ENCODE measurements at places on chromosomes 5 and 9. TPM values are rescaled to one million over a fixed set of nuclear protein-coding genes. Genes with fewer than 3 reads are reported as not detected.

BTNL3 gene
- not detected for total RNA-seq

HMCN2 gene
- total RNA-seq, result 0.29 TPM

DNA sequence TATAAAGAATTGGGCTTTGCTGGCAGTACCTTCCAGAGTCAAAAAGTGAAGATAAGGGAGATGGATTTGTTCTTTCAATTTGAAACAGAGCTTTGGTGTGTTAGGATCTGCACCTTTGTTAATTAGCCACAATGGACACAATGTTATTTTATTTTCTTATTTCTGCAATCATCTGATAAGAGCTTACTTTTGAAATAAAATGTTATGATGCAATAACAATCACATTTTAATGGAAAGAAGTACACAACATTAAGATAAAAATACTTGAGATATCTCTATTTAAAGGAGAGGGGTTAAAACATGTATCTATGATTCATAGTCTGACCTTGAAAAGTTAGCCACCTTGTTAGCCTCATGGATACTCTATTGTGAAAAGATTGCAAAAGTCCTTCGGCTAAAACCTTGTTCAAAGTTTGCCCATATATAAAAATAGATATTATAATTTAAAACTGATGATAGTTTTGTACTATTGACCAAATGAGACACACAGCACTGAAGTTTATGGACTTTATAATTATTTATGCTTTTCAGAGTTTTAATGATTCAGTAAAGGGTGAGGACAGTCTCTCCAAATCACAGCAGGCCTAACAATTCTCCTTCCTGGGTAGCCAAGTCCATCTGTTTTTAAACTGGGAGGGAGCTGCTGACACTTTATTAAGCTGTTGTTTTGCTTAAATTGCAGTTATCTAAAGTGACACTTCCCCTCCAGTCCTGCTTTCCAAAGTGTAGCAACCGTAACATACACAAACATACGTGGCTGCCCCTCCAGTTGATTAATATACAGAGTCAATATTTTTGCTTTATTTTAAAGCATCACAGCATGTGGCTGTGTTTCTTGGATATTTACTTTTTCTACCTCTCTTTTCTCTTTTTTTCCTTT lies 47.6 kb upstream of the DAP start:
- DNase-seq, result no peak
- H3K4me3 ChIP-seq, result no peak overlapping the region
- H3K27me3 ChIP-seq, result no peaks in the 10 kb centered on the region
- no peak overlapping the region for H3K27ac ChIP-seq

DNA sequence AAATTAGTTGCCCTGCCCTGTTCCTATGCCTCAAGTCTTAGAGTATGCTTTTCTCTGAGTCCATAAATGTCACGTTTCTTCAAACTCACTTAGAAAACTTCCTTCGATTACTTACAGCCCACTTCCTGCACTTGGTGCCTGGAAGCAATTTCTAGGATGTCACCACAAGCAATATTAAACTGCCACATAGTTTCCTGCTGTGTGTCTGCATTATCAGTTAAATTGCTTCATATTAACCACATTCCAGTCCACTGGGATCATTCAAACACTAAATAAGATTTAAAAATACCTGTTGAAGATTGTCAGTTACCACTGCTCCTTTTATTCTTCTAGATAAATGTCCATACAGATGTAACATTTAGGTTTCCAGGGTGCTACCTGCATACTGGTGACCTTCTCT lies 4.1 kb downstream of the DENND1A start:
- no peaks in the 10 kb centered on the region for H3K4me1 ChIP-seq
- no peak overlapping the region for H3K4me3 ChIP-seq
- no peaks in the 10 kb centered on the region for H3K36me3 ChIP-seq
- H3K27me3 ChIP-seq, result no peaks in the 10 kb centered on the region
- DNase-seq, result no peak

DNA sequence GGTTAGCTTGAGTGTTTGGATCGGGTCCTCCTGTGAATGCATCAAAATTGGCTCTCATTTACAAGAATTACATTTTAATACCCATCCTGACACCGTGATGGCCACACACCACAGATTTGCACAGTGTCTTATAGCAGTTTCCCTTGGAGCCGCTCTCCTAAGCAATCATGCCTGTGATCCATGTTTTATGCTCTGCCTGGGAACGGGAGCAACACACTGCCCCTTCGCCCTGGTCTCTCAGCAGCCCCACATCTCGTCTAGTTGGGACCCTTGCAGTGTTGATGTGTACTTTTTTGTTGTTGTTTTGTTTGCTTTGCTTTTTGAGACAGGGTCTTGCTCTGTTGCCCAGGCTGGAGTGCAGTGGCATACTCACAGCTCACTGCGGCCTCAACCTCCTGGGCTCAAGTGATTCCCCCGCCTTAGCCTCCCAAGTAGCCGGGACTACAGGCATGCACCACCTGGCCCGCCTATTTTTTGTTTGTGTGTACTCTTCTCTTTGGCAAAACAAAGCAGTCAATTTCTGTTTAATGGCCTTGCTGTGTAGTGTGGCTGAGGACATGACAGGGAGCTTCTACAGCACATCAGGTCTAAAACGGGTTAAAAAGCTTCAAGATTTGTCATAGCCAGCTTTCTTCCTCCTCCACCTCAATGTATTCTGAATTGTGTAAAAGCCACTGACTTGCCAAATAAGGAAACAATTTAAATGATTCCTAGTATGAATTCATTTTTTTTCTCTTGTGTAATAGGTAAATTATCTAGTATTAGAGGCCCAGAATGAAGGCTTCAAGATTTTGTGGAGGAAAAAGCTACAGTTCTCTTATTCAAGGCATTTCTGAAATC lies 101.6 kb upstream of the TBCA start:
- no peaks in the 10 kb centered on the region for H3K27me3 ChIP-seq
- no peak overlapping the region for H3K27ac ChIP-seq
- H3K4me3 ChIP-seq, result no peak overlapping the region
- H3K36me3 ChIP-seq, result no peaks in the 10 kb centered on the region
- DNase-seq, result no peak

DNA sequence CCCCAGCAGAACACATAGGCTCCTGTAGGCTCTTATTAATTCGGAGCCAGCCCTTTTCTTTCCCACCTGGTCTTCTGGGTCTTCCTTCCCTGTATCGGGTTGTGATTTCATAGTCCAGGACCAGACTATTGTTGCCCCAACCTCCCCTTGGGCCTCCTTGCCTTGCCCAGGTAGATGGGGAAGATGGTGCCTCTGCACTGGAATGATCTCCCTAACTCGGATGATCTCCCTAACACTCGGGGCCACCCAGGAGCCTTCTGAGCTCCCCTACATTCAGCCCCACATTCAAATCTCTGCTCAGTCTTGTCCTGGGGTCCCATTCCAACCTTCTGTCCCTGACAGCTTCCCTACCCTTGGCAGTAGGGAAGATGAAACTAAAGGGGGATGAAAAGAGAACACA lies 2.7 kb upstream of the IRF1 start:
- H3K27ac ChIP-seq, result no peak overlapping the region
- no peaks in the 10 kb centered on the region for H3K27me3 ChIP-seq
- DNase-seq, result peak; percentile 7
- peaks cover 30% of the 10 kb centered on the region for H3K4me1 ChIP-seq
- no peak overlapping the region for H3K4me3 ChIP-seq

GRCh38 chr9:136291306-136292025 lies 12.4 kb downstream of the CCDC187 start:
- H3K27ac ChIP-seq, result no peak overlapping the region
- peaks cover 4% of the 10 kb centered on the region for H3K27me3 ChIP-seq
- H3K36me3 ChIP-seq, result no peaks in the 10 kb centered on the region

GRCh38 chr5:34900652-34901051 lies 14.7 kb downstream of the RAD1 start:
- no peak overlapping the region for H3K4me3 ChIP-seq
- no peaks in the 10 kb centered on the region for H3K4me1 ChIP-seq
- no peak for DNase-seq
- H3K36me3 ChIP-seq, result no peaks in the 10 kb centered on the region

GRCh38 chr9:73155968-73156864 lies 4.6 kb downstream of the ANXA1 start:
- DNase-seq, result no peak
- H3K4me1 ChIP-seq, result peaks cover 11% of the 10 kb centered on the region

- H3K27me3 ChIP-seq, result no peaks in the 10 kb centered on the region
- no peak overlapping the region for H3K27ac ChIP-seq
- H3K4me3 ChIP-seq, result no peak overlapping the region
- no peak for DNase-seq
- no peaks in the 10 kb centered on the region for H3K4me1 ChIP-seq
These were observed 108.7 kb downstream of the JAKMIP2 start for GRCh38 chr5:147673791-147674190.

DNA sequence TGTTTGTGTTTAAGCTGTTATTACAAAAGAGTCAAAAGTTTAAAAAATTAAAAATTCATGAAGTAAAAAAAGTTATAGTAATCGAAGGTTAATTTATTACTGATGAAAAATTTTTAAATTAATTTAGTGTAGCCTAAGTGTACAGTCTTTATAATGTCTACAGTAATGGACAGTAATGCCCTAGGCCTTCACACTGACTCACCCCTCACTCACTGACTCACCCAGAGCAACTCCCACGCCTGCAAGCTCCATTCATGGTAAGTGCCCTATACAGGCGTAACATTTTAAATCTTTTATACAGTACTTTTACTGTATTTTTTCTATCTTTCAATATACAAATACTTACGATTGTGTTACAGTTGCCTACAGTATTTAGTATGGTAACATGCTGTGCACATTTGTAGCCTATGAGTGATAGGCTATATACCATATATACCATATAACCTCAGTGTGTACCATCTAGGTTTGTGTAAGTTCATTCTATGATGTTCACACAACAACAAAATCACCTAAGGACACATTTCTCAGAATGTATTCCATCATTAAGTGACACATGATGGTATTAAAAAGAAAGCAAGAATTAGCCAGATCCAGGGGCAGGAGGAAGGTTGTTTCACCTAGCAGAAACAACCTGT lies 40.1 kb downstream of the DCAF10 start:
- no peak overlapping the region for H3K27ac ChIP-seq
- no peaks in the 10 kb centered on the region for H3K27me3 ChIP-seq
- no peak for DNase-seq

DNA sequence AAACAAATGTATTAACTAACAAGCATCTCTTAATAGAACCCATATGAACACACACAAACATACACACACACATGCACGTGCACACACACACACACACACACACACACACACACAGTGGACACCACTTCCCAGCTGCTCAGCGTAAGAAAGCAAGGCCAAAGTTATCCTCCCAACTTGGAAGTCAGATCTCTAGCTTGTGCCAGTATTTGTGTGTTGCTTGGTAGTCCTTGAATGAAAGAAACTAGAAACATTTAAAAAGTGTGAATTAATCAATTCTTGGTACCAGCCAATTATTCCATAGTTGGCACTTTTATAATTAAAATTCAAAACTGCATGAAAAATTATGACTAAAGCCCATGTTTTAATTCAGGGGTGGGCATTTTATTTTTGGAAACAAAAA lies 178.1 kb downstream of the TMEM161B start:
- no peaks in the 10 kb centered on the region for H3K36me3 ChIP-seq
- no peaks in the 10 kb centered on the region for H3K4me1 ChIP-seq
- no peaks in the 10 kb centered on the region for H3K27me3 ChIP-seq
- no peak overlapping the region for H3K27ac ChIP-seq

DNA sequence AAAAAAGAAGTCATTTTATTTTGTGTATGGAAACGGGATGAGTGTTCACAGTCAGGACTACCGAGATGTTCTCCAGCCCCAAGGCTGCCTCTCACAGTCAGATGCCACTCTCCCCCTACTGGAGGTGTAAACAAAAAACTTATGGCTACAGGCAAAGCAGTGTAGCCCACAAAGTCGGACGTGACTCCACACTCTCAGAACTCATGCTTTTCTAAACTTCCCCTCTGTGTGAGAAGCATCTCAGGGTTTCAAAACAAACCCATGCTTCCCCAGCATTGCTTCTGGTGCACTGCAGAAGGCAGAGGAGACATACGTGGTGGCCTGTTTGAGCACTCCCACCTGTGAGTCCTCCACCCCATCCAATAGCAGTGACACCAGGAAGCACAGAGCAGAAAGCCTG lies 580.3 kb downstream of the BNC2 start:
- no peak overlapping the region for H3K27ac ChIP-seq
- H3K4me3 ChIP-seq, result no peak overlapping the region
- no peaks in the 10 kb centered on the region for H3K36me3 ChIP-seq
- DNase-seq, result no peak

- H3K4me1 ChIP-seq, result no peaks in the 10 kb centered on the region
- H3K27me3 ChIP-seq, result no peaks in the 10 kb centered on the region
- no peak overlapping the region for H3K4me3 ChIP-seq
- no peaks in the 10 kb centered on the region for H3K36me3 ChIP-seq
These were observed 188.3 kb upstream of the NMUR2 start for GRCh38 chr5:152593388-152593787.

- H3K27me3 ChIP-seq, result no peaks in the 10 kb centered on the region
- DNase-seq, result no peak
- H3K4me3 ChIP-seq, result no peak overlapping the region
- no peak overlapping the region for H3K27ac ChIP-seq
These were observed 36.1 kb downstream of the PRRX2 start for GRCh38 chr9:129701549-129701948.

GRCh38 chr9:129751841-129752801 lies 721 bp downstream of the PTGES start:
- H3K36me3 ChIP-seq, result no peaks in the 10 kb centered on the region
- DNase-seq, result peak; percentile 67
- H3K27ac ChIP-seq, result peak overlapping the region; percentile 80
- peak overlapping the region; percentile 56 for H3K4me3 ChIP-seq
- H3K4me1 ChIP-seq, result no peaks in the 10 kb centered on the region

GRCh38 chr5:179470201-179470600 lies 80.2 kb upstream of the RUFY1 start:
- H3K27ac ChIP-seq, result no peak overlapping the region
- H3K4me3 ChIP-seq, result no peak overlapping the region
- H3K36me3 ChIP-seq, result no peaks in the 10 kb centered on the region
- no peaks in the 10 kb centered on the region for H3K27me3 ChIP-seq

DNA sequence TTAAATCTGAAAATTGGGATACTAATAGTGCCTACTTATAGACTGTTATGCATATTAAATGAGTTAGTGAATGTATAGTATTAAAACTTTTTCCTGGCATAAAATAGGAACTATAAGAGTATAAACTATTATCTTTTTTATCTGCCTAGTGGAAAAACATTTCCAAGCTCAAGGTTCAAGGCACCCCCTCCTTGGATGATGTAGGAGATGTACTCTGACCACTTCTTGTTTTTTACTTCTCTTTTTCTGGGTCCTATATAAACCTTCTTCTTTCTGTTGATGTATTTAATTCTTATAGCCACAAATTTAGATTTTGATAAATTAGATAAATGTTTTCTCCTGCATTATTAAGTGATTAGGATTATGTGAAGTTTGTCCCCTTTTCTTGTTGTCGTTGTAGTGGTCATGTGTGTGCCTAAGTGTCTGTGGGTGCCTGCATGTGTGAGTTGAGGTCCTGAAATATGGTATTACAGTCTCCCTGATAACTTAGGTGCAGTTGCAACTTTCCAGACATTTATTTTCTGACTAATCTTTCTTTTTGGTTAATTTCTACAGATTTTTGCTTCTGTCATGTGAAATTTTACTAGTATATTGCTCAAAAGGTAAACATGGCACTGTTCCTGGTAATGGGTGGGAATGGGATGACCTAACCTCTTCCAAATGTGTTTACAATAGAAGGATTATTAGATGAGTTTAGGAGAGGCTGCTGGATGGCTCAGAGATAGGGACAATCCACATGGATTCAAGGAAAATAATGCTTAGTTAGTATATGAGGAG lies 160.8 kb upstream of the CDKN2B start:
- no peak for DNase-seq
- H3K36me3 ChIP-seq, result no peaks in the 10 kb centered on the region
- H3K4me1 ChIP-seq, result no peaks in the 10 kb centered on the region

GRCh38 chr5:65248896-65249295 lies 232.8 kb downstream of the ADAMTS6 start:
- no peak overlapping the region for H3K4me3 ChIP-seq
- H3K27ac ChIP-seq, result no peak overlapping the region
- H3K36me3 ChIP-seq, result no peaks in the 10 kb centered on the region
- no peak for DNase-seq
